ENCODE measurements at places on chromosomes 1 and 21.

DNA sequence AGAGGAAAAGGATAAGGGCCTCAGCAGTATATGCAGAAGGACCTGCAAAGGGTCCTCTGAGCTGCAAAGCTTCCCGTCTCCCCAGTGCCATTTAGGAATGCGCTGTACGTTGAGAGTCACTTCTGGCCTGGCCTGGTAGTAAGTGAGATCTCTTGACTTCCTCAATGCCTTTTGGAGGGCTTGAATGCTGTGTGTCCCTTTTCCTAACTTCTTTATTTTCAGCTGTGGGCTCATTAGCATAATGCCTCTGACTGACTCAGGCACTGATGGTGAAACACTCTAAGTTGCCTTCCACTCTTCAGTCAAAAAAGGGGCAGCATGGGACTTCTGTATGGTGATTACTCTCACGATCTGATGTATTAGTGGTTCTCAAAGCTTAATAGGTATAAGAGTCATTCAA is 49.9 kb downstream of the XCL1 start:
- DNase-seq: no peak

- no peak for DNase-seq
These were observed 206.6 kb downstream of the URB2 start for GRCh38 chr1:229832695-229833094.

DNA sequence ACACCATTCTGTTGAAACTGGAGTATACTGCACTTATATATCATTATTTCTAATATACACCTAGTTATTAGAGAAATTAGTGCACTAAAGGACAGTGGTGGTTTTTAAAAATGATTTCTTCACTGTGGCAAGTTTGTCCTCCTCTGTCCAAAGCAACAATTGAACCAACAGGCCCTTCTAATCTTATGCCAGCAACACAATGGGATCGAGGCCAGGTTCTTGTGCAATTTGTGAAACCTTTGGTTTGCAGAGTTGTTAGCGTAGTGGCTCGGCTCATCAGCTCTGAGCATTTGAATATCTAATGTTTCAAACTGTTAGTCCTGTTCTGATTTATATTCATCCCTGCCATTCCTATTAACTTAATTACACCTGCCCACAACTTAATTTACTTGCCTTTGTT is 9.9 kb upstream of the LRRC39 start:
- DNase-seq: no peak

DNA sequence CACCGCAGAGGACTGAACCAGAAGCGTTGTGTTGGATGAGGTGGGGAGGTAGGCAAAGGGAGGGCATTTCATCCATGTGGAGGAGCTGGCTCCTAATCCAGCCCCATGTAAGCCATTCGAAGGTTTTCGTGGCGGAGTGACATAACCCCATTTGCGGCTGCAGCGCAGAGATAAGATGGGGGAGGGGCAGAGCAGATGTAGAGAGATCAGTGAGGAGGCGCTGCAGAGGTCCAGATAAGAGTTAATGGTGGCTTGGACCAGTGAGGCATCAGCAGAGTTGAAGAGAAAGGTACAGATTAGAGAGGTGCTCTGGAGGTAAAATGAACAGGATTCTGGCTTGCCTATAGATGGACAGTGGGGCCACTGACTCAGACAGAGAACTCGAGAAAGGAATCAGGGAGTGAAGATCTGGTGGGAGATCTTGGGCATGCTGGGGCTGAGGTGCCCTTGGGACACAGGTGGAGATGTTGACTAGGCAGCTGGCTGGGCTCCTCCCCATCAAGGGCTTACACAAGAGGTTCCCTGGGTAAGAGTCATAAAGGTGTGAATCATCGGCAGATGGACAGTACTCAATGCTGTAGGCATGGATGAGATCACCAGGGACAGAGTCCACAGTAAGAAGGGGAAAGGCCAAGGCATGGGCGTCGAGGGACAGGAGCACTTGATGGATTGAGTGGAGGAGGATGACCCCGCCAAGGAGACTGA is 7.8 kb upstream of the PTPRF start:
- no peak for DNase-seq

DNA sequence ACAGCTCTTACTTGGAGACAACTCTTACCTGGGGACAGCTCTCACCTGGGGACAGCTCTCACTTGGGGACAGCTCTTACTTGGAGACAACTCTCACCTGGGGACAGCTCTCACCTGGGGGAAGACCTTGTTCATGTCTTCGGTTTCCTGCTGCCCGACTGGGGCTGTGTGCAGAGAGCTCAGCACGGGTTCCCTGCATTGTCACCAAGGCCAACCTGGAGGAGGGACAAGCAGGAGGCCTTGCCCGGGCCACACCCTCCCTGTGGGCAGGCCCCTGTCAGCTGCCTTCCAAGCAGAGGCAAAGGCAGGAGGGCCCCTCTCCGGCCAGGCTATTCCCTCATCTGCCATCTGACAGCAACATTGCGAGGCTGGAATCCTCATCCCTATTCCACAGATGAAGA is at the start of gene LDLRAD1:
LDLRAD1 (minus strand) TSS at position 208 of the 400 bp plus-strand sequence; CDS start at position 134, 74 bp downstream.
- no peak for DNase-seq

GRCh38 chr1:16521288-16521583 is 7.2 kb upstream of the RNU1-1 start:
- no peak for DNase-seq

GRCh38 chr21:41813226-41813625 is 46.4 kb upstream of the RIPK4 start:
- DNase-seq: no peak

- DNase-seq: no peak
These were observed 58.7 kb downstream of the SMYD3 start for GRCh38 chr1:246448373-246448772.

DNA sequence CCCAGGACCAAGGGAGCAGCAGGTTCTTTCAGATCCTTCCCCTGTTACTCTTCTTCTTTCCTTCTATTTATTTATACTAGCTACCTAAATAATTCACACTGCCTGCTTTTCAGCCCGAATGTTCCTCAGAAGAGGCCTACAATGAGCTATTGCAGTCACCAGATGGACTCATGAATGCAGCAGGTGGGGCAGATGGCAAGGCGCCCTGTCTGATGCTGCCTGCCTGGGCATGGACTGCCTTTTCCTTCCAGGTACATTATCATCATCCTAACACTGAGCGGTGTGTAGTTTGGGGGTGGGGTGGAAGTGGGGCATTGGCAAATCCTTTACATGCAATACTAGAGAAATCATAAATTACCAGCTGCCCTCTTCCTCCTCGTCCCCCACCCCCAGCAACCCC is 17.6 kb downstream of the ESRRG start:
- DNase-seq: no peak

GRCh38 chr1:222918801-222919477 is 104.1 kb downstream of the DISP1 start:
- no peak for DNase-seq

GRCh38 chr21:29613021-29613420 is 314.3 kb downstream of the BACH1 start:
- DNase-seq: no peak

DNA sequence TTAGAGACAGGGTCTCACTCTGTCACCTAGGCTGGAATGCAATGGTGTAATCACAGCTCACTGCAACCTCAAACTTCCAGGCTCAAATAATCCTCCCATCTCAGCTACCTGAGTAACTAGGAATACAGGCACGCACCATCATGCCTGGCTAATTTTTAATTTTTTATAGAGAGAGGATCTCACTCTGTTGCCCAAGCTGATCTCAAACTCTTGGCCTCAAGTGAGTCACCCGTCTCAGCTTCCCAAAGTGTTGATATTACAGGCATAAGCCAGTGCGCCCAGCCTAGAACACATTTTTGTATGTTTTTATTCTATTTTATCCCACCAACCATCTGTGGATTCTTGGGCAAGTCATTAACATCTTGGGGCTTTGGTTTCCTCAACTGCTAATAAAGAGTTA is 100.5 kb downstream of the AK5 start:
- DNase-seq: no peak

GRCh38 chr1:223772771-223773160 is 60.4 kb downstream of the CAPN2 start:
- DNase-seq: no peak

- no peak for DNase-seq
These were observed 16.4 kb downstream of the HYI start for GRCh38 chr1:43437031-43437973.

- no peak for DNase-seq
These were observed 13.4 kb downstream of the THEMIS2 start for GRCh38 chr1:27885621-27886352.

GRCh38 chr1:232511172-232511571 is 118.8 kb downstream of the SIPA1L2 start:
- no peak for DNase-seq

GRCh38 chr1:59062743-59063142 is 234.2 kb upstream of the FGGY start:
- no peak for DNase-seq

- DNase-seq: no peak
These were observed 72.5 kb upstream of the MPC2 start for GRCh38 chr1:168009322-168009721.

DNA sequence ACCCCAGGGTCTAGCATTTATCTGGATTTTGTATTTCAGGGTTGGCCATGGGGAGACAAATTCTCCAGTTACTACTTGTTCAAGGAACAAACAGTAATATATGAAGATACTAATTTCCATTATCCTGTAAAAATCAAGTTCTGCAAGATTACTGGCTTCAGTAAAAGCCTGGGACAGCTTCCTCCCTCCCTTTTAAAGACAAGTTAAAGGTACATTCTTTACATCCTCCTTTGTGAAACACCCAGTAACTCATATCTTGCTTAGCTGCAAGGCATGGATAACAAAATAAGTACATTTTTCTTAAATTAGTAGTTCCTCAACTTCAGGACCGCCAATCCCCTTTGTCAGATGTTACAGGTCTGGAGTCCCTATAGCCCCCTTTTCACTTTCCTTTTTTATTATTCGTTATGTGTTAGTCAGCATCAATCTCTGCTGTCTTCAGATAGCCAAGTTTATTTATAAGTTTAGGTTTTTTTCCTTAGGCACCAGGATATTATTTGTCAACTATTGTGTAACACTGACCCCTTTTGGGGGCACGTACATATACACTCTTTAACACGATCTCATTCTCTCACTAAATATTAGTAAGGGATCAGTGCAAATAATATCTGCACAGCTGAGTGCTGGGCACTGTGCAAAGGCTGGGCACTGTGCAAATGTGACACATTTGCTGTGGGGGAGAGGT is 9.8 kb downstream of the ERRFI1 start:
- no peak for DNase-seq

DNA sequence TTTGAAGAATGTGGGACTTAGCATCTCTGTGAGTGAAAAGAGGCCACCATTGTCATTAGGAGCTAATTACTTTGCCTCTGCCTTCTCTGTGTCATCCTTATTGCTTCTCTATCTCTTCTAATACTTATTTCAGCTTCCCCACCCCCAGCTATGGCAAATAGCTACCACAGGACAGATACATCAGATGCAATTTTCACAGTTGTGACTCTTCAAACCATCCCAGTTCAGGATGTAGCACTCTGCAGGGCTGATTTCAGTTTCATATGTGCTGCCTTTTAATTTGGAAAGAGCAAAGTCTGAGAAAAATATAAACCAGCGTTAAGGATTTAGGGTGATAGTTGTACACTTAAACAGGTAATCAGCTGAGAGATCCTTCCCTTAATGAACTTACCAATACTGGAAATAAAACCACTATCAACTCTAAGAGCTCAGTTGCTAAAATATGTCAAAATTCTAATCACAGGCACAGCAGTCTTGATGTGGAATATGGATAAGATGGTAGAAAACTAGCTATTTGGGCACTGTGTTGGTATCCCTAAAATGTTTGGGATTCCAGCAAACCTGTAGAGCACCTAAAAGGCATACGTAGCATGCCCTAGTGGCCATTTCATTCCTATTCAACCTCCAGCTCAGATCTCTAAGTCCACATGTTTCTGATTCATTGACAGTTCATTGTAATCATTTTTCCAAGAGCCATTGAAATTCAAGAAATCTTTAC is 148.4 kb downstream of the SYT2 start:
- DNase-seq: no peak

GRCh38 chr1:215845234-215845891 is 278.3 kb downstream of the KCTD3 start:
- DNase-seq: no peak

DNA sequence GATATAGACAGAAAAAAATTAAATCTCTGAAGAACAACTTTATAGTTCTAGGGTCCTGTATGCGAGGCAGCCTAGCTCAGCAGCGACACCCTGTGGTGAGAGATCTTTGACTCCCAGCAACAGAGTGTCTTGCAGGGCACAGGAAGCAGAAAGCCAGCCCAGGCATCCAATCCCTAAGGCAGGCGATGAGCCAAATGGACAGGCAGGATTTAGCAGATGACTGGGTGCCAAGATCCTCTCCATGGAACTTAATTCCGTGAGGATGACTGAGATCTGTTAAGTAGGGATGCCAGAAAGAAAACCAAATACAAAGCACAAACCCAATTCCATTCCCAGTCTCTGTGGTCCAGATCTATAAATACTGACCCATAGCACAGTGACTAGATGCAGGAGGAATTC is 38.8 kb downstream of the HLCS start:
- peak; percentile 28 for DNase-seq

DNA sequence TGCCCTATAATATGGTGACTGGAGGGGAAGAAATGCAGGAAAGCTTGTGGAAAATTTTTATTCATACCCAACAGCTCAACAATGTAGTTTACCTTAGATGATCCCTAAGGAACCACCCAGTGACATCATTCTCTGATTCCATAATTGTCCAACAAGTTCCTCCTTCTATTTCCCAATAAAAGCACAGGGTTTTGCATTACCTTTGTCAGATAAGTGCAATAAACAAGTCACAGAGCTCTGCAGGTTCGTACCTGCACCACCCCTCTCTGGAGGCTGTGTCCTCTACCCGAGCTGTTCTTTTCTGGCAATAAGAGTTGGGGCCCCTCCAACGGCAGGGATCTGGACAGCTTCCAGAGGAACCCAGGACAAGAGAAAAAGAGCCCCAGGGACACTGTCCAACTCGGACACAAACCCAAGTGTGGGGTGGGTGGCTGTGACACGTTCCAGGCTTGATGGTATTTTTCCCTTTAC is 38.8 kb downstream of the RCAN1 start:
- DNase-seq: no peak

GRCh38 chr1:46438346-46438745 is 44.2 kb downstream of the FAAH start:
- no peak for DNase-seq
